ENCODE measurements at places on chromosomes 1 and 21.

DNA sequence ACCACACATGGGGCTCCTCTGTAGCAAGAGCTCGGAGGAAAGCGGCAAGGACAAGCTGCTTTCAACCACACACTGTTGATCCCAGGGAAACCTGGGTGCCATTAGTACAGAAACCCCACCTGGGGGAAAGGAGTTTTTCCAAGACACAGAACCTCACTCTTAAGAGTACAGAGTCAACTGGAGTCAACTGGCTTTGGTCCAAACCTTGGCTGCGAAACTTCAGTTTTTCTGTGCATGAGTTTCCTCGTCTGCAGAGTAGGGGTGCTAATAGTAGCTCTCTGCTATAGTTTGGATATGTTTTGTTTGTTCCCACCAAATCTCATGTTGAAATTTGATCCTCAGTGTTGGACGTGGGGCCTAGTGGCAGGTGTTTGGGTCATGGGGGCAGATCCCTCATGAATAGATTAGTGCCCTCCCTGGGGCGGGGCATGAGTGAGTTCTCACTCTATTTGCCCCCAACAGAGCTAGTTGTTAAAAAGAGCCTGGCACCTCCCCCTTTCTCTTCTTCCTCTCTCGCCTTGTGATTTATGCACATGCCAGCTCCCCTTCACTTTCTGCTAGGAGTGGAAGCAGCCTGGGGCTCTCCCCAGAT, 161.1 kb downstream of the PIGK start:
- no peak for DNase-seq

GRCh38 chr1:3384407-3384806, 70.1 kb upstream of the ARHGEF16 start:
- DNase-seq: no peak

GRCh38 chr1:38217316-38217715, 170.7 kb upstream of the POU3F1 start:
- no peak for DNase-seq

- no peak for DNase-seq
These were observed 52.6 kb upstream of the EPS8L3 start for GRCh38 chr1:109816175-109816811.

DNA sequence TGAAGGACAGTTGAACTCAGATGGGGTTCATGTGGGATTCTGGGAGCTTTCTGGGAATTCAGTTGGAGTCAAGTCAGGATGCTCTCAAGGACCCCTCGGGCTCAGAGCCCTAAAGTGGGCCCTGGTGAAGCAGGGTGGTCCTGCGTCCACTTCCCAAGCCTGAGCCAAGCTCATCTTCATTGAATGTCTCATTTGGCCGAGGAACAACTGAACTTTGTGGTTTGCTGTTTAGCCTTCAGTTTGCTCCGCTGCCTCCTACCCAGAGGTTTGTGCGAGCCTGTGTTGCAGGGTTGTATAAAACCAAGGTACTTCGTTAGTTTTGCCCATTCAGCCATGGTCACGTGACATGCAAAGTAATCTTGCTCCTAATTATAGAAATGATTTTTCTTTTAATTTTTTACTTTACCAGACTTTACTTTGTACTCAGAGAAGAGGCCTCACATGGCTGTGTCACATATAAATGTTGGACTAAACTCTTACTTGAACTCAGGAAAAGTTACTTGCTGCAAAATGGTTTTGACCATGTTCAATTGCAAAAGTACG, 49.7 kb downstream of the B3GALT5 start:
- no peak for DNase-seq

GRCh38 chr1:159839116-159839849, 12.6 kb downstream of the SLAMF8 start:
- DNase-seq: no peak

DNA sequence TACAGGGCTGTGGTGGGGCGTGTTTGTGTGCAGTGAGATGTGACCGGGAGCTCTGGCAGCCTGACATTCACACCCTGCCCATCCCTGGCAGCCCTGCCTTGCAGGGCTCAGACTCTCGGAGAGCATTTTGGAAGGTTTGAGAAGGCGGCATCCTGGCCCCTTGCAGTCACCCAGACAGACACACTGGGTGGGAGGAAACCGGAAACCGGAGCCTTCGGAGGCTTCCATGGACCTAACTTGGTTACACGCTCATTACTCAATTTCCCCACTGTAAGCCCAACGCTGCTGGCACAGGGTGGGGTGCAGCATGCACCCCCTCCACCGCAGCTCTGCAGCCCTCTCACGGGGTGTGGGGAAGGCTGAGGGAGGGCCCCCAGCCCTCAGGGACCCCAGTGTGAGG, 22.2 kb upstream of the RSPO1 start:
- no peak for DNase-seq

- DNase-seq: no peak
These were observed 95.0 kb downstream of the LAMC2 start for GRCh38 chr1:183281039-183281438.

GRCh38 chr21:31490443-31490842, 146.4 kb upstream of the TIAM1 start:
- DNase-seq: no peak

- peak; percentile 39 for DNase-seq
These were observed 98.1 kb downstream of the TM2D1 start for GRCh38 chr1:61626816-61627215.

- no peak for DNase-seq
These were observed 32.6 kb downstream of the NMNAT2 start for GRCh38 chr1:183385340-183386144.

GRCh38 chr1:95790136-95790535, 556.1 kb downstream of the RWDD3 start:
- DNase-seq: no peak

GRCh38 chr1:230686747-230687146, 27.2 kb downstream of the AGT start:
- no peak for DNase-seq

DNA sequence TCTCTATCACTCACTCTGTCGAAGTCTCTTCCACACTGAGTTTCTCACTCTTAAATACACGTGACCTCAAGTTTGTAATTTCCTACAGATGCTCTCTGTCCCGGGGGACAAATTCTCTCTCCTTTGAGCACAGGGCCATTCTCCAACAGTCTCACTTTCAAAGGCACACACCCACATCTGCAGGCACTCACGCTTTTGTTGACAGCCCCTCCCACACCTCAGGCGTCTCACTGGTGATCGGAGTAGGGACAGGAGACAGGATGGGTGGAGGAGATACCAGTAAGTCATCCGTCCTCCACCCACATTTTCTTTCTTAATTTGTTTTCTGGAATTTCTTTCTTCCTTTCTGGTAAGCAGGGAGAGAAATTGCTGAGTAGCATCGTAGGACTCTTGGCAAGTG, 40.6 kb upstream of the GREM2 start:
- DNase-seq: no peak

- DNase-seq: no peak
These were observed 2.8 kb downstream of the SELL start for GRCh38 chr1:169708647-169709046.

DNA sequence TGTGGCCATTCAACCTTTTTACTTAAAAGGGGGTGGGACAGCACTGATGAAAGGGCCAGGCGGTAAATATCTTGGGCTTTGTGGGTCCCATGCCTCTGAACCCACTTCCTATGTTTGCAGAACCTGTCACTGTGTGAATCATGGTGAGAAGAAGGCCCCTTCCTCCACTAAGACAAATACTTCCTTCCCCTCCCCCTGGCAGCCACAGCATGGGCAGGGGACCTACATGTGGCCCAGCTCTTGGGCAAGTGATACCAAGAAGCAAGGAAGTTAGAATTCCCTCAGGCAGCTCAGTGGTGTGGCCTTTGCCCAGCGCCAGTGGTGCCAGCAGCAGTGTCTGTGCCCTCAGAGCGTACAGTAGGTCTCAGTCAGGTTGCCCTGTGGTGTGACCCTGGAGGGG, 168.6 kb downstream of the TRIM33 start:
- no peak for DNase-seq

DNA sequence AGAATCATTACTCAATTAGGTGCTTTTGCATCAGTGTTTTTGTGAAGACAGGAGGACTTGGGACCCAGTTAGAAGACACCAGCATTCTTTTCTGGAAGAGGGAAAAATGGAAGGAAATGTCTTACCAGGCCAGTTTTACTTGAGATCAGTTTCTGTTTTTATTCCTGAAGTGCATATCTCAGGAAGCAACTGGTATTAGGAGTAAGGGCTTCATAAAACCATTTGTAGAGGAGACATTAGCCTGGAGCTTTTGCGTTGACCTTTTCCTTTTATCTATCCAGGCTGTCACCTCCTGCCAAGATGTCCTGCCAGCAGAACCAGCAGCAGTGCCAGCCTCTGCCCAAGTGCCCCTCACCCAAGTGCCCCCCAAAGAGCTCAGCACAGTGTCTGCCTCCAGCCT, at the start of gene LCE3B:
TSS of gene LCE3B (plus strand) at position 301 of the 400 bp plus-strand sequence. CDS start at position 301, 0 bp downstream.
- no peak for DNase-seq

DNA sequence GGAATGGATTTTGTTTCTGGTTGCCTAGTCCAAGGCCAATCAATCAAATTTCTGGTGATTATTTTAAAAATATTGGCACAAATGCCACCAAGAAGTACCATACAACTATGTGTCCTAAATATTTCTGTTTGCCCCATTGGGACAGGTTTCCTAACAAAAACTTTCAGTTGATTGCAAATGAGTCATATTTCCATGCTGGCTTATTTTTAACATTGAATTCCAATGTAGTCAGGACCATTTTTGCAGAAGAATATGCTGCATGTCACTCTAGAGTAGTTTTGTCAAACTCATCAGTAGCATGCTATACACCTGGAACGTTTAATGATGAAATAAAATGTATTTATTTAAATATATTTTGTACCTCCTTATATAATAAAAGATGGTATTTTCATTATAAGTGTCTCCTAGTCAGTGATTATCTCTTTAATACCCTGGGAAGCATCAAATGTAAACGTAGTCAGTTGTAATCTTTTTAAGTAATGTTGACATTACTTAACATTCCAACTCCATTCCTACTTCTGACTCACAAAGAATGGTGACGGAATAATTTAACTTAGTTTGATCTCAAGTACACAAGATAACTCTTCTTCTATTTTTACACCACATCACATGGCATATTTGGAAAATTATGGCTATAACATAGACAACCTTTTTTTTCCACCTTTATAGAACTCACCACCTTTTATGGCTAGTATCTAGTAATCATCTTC, 39.0 kb upstream of the USH2A start:
- peak; percentile 72 for DNase-seq

DNA sequence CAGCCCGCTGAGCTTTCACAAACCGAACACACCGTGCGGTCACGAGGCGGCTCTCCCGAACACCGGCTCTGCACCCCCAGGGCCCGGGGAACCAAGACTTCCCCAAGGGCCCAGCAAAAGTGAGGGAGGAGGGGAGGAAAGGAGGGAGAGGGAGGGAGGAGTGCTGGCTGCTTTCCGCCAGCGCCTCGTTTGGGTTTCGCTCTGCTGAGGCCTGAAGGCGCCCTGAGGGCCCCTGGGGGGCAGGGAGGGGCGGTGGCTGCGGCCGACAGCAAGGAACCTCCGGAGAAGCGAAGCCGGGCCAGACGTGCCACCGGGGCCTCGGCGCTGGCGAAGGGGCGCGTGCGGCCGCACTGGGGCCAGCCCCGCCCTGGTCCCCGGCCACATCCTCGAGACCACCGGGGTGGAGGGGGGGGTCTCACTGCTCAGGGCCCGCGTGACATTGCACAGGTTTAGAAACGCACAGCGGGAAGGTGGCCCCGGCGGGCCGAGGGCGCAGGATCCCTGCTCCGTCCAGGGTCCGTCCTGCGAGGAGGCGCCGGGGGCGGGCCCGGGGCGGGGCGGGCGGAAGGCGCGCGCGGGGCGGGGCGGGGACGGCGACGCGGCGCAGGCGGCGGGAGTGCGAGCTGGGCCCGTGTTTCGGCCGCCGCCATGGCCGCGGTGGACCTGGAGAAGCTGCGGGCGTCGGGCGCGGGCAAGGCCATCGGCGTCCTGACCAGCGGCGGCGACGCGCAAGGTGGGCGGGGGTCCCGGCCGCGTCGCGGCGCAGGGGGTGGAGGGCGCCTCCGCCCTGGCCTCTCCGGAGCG, at the start of gene PFKL:
TSS of gene PFKL (plus strand) at position 596 of the 804 bp plus-strand sequence. CDS start at position 649, 53 bp downstream.
- peak; percentile 12 for DNase-seq

GRCh38 chr1:224509907-224510306, 75.3 kb upstream of the WDR26 start:
- DNase-seq: no peak

DNA sequence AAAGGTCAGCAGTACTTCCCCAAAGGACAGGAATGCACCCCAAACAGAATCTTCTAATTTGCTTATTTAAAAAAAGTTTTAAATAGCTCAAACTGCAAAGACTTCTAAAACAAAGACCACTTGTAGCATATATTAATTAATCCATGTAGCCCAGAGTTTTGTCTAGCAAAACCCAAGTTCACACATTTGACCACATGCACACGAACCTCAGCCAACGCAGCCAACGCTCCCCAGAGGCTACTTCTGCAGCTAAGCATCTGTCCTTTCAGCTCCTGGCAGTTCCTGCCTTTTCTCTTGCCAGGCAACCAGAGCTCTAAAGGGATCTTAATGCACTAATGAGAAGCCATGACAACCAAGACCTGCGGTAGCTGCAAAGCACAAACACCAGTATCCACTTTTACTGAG, 89.6 kb downstream of the RERE start:
- DNase-seq: no peak

DNA sequence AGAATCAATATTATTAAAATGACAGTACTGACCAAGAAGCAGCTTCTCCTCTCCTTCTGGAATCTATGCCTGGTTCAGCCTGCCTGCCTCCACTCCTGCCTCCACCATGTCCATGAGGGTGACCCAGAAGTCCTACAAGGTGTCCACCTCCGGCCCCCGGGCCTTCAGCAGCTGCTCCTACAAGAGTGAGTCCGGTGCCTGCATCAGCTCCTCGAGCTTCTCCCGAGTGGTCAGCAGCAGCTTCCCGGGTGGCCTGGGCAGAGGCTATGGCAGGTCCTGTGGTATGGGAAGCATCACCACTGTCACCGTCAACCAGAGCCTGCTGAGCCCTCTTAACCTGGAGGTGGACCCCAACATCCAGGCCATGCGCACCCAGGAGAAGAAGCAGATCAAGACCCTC, 822.4 kb upstream of the NEGR1 start:
- DNase-seq: no peak

DNA sequence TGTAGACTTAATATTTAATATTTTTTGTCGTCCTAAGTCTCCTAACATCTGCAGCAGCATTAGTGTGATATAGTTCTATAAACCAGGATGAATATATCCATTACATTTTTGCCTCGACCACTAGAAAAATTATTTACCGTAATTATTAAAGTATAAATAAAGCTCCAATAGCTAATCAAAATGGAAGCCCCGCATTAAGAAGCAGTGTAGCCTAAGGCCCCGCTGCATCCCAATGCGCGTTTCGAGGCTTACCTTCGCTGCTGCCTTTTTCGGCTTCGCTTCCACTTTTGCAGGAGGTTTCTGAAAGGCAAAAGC, 891 bp downstream of the HMGN1 start:
- DNase-seq: no peak

DNA sequence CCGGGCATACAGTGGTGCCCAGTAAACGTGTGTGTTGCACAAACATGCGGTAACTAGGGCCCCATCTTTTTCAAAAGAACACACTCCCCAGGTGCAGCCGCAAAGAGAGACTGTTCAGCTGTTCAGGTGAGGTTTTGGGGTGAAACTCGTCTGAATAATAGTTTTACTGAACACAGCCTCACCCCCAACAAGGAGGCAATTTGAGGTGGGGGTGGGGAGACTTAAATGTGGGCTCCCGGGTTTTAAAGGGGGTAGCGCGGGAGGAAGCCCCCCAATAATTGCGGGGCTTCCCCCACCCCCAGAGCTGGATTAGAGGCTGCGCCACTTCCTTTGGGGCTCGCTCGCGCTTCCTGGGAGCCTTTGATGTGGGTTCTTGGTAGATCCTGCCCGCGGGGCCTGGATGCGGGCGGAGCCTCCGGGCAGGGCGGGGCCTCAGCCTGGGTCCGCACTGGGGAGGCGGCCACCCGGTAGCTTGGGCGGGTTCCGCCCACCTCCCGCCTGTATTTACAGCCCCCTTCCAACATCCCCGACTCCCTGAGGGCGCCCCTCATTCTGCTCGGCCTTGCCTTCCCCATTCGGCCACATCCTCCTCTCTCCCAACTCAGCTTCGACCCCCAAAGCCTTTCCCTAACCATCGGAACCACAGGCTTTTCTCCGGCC, 6.4 kb upstream of the EPHA2 start:
- DNase-seq: no peak

Measured in astrocyte (in vitro differentiated cells and primary cell).